SJCRH30 (cell line): ENCODE measurements at places on chromosomes 5 and 9. TPM values are rescaled to one million over a fixed set of nuclear protein-coding genes. Genes with fewer than 3 reads are reported as not detected.

GRCh38 chr9:110185806-110186205 is 22.2 kb downstream of the C9orf152 start:
- no peaks in the 10 kb centered on the region for H3K36me3 ChIP-seq
- no peaks in the 10 kb centered on the region for H3K27me3 ChIP-seq
- no peak overlapping the region for H3K4me3 ChIP-seq
- no peak for DNase-seq
- H3K4me1 ChIP-seq, result no peaks in the 10 kb centered on the region
- no peak overlapping the region for H3K27ac ChIP-seq

DNA sequence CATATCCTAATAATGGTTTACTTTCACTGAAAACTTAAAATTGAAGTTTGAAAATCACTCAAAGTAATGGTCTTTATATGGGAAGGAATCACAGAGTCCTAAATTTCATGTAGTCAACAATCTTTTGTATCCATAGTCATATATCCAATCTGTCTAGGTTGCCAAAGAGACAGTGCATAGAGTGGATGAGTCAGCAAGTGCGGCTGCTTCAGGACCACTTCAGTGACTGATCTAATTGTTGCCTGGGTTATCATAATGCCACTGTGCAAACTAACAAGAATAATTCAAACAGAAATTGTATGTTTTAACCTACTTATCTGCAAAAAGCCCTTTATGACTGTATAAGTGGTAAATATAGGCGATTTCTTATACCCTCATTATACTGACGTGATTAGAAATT is 211.3 kb upstream of the PRR16 start:
- no peaks in the 10 kb centered on the region for H3K4me1 ChIP-seq
- H3K27me3 ChIP-seq, result no peaks in the 10 kb centered on the region
- H3K4me3 ChIP-seq, result no peak overlapping the region
- H3K27ac ChIP-seq, result no peak overlapping the region
- DNase-seq, result no peak

Gene ARHGEF28
- 5.2 and 5.8 TPM in 2 replicates for total RNA-seq

Gene STX17
- total RNA-seq, result 17.2 and 18.1 TPM in 2 replicates

DNA sequence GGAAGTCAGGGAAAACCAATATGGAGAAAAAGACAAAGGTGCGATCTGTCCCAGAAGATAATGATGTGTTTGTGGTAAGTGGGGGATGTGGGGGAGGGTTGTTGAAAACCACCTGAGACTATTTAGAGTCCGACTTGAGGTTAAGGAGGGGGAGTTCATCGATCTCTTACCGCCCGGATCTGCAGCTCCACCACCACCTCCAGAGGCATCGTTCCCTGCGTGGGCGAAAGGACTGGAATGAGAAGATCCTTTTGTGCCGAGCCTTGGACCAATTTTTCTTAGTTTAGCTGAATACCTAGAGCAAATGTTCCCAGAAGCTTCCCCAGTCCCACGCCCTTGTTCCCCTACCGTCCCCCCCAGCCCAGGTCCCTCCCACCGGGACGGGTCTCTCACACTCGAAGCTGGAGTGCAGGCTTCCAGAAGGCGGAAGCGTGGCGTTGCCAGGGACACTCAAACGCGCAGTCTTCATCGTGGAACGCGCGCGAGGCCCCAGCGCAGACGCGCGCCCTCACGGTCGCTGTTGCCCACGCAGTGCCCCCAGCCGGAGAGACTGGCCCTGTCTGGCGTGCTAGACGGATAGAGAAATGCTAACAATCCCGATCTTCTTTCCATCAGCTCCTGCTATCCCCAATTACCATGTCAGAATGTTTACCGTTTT is at the start of gene SPATA6L:
SPATA6L (minus strand) TSS at position 439 of the 658 bp plus-strand sequence; CDS start at position 209, 230 bp downstream.
- H3K27ac ChIP-seq, result no peak within 1 kb of the TSS
- peak; percentile 23 for DNase-seq
- peak within 1 kb of the TSS; percentile 42 for H3K4me3 ChIP-seq
- no peaks in the 10 kb centered on the region for H3K27me3 ChIP-seq

Gene PHF24
- not detected in 2 replicates for total RNA-seq

Gene SLC25A2
- 0.08 TPM in 1 of 2 replicates, not detected in the other for total RNA-seq

GRCh38 chr5:157505496-157505895 is 45.5 kb downstream of the NIPAL4 start:
- DNase-seq, result no peak
- peaks cover 49% of the 10 kb centered on the region for H3K36me3 ChIP-seq
- no peaks in the 10 kb centered on the region for H3K27me3 ChIP-seq
- H3K4me1 ChIP-seq, result peaks cover 50% of the 10 kb centered on the region
- H3K4me3 ChIP-seq, result no peak overlapping the region

- no peak for DNase-seq
- no peaks in the 10 kb centered on the region for H3K36me3 ChIP-seq
- no peaks in the 10 kb centered on the region for H3K4me1 ChIP-seq
- no peaks in the 10 kb centered on the region for H3K27me3 ChIP-seq
Measured at GRCh38 chr5:25579111-25579510, 934.3 kb upstream of the CDH10 start.

GRCh38 chr5:2756211-2757152 is 5.0 kb upstream of the IRX2 start:
- H3K36me3 ChIP-seq, result no peaks in the 10 kb centered on the region
- no peaks in the 10 kb centered on the region for H3K27me3 ChIP-seq
- H3K4me1 ChIP-seq, result no peaks in the 10 kb centered on the region

Gene PCDHA12
- not detected in 2 replicates for total RNA-seq

DNA sequence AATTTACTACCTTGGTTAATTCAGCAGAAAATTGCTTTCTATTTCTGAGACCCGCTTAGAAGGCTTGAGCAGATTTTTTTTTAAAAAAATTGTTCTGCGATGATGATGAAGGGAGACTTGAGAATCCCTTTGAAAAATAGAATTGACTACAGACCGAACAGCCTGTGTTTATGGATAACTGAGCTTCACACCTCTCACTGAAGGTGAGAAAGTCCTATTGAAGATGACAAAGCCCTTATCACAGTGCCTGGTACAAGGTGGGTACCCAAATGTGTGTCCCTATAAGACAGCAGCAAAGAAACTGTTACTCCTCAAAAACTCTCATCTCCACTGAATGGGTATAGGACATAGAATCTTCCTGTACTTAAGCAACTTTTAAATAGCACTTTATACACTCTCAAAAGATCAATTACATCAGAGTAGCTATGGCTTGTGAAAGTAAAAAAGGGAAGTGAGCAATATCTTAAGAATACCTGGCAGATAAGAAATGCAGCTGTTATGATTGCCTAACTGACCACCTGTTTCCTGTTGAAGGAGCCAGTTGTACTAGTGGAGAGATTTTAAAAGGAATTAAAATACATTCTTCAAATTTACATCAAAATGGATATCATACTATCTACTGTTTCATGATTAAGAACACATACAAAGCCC is 419.7 kb downstream of the CHSY3 start:
- no peak overlapping the region for H3K4me3 ChIP-seq
- no peaks in the 10 kb centered on the region for H3K27me3 ChIP-seq
- peaks cover 6% of the 10 kb centered on the region; the same call in 1 of the 2 replicates for H3K4me1 ChIP-seq
- H3K27ac ChIP-seq, result no peak overlapping the region

- H3K4me3 ChIP-seq, result no peak overlapping the region
- no peak overlapping the region; the same call in 1 of the 2 replicates for H3K27ac ChIP-seq
- no peaks in the 10 kb centered on the region for H3K36me3 ChIP-seq
- H3K4me1 ChIP-seq, result no peaks in the 10 kb centered on the region
- peak; percentile 15 for DNase-seq
- H3K27me3 ChIP-seq, result no peaks in the 10 kb centered on the region
Measured at GRCh38 chr9:13427587-13427986, 148.1 kb upstream of the MPDZ start.

Gene CDH9
- 0.10 TPM in 1 of 2 replicates, not detected in the other for total RNA-seq

- no peak overlapping the region for H3K4me3 ChIP-seq
- no peaks in the 10 kb centered on the region for H3K27me3 ChIP-seq
- DNase-seq, result no peak
- H3K36me3 ChIP-seq, result peaks cover 15% of the 10 kb centered on the region
- no peak overlapping the region for H3K27ac ChIP-seq
Measured at GRCh38 chr5:57209316-57210040, 35.6 kb downstream of the GPBP1 start.

Gene EFNA5
- total RNA-seq, result 32.7 and 41.3 TPM in 2 replicates

GRCh38 chr5:71864730-71865601 is 145.9 kb downstream of the CARTPT start:
- no peak overlapping the region for H3K27ac ChIP-seq
- no peaks in the 10 kb centered on the region for H3K4me1 ChIP-seq
- H3K36me3 ChIP-seq, result no peaks in the 10 kb centered on the region
- no peak overlapping the region for H3K4me3 ChIP-seq
- no peak for DNase-seq

Gene SV2C
- not detected in 2 replicates for total RNA-seq

DNA sequence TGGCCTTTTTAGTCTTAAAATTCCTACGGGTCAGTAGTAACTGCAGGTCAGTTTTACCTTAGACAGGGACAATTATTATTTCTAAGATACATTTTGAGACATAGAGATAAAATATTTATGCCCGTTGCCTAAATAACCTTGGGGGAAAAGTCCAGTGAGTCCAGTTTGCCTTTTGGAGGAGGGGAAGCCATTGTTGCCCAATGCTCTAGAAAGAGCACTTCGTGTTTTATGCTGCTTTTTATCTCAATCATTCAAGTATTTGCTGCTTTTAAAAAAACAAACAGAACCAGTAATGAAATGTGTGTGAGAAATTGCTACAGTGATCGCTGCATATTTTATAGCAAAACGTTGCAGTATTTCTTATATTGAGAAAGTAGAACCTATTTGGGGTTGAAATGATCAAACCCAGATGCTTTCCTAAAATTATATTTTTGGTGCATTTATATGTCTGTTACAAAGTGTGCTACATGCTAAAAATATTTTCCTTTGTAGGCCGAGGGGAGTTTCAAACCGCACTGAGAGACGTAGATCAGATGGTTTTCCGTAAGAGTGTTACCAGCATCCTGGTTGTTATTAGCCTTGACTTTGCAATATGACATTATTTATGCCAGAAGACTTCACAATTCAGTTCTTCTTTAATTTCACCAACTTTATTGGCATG is 266.8 kb downstream of the AOPEP start:
- DNase-seq, result no peak
- peaks cover 20% of the 10 kb centered on the region for H3K4me1 ChIP-seq
- H3K4me3 ChIP-seq, result no peak overlapping the region

- DNase-seq, result no peak
- no peak overlapping the region for H3K4me3 ChIP-seq
- H3K27ac ChIP-seq, result no peak overlapping the region
- peaks cover 3% of the 10 kb centered on the region; the same call in 1 of the 2 replicates for H3K4me1 ChIP-seq
- no peaks in the 10 kb centered on the region for H3K36me3 ChIP-seq
Measured at GRCh38 chr5:103347716-103348423, 89.3 kb downstream of the MACIR start.

Gene ELAVL2
- 29.1 and 29.2 TPM in 2 replicates for total RNA-seq

DNA sequence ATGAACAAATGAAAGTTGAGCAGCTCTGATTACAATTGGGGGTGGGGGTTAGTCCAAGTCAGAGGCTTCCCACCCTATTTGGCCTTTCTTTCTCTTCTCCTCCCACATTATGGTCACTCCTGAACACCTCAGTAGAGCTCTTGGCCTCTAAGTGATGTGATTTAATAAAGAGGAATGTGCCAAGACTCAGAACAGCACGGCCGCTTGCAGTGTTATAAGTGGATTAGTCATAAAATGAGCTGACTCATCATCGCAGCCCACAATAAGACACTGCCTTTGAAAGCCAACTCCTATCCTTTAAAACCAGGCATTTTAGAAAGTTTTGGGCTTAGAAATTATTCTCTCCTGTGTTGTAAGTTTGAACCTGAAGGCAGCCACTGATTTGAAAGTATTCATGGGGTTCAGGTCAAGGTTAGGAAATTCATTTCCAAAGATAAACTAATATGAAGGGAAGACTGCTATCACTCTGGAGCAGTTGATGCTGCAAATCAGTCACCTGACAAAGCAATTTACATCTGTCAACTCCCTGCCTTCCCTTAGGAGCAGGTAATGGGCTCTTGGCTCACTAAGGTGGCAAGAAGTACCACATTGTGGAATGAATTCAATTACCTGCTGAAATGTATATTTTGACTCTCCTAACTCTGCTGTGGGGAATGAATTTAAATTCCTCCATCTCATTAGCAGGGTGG is 283.6 kb upstream of the NMUR2 start:
- peak; percentile 11 for DNase-seq
- no peaks in the 10 kb centered on the region for H3K36me3 ChIP-seq
- H3K4me1 ChIP-seq, result no peaks in the 10 kb centered on the region
- no peak overlapping the region for H3K27ac ChIP-seq
- no peak overlapping the region for H3K4me3 ChIP-seq
- H3K27me3 ChIP-seq, result no peaks in the 10 kb centered on the region

GRCh38 chr5:96049398-96050272 is 88.0 kb upstream of the ELL2 start:
- no peaks in the 10 kb centered on the region for H3K27me3 ChIP-seq
- H3K36me3 ChIP-seq, result no peaks in the 10 kb centered on the region
- DNase-seq, result peak; percentile 27
- H3K27ac ChIP-seq, result no peak overlapping the region; the same call in 1 of the 2 replicates
- no peak overlapping the region for H3K4me3 ChIP-seq
- peaks cover 18% of the 10 kb centered on the region for H3K4me1 ChIP-seq

Gene SEMA5A
- total RNA-seq, result not detected in 2 replicates

- H3K36me3 ChIP-seq, result peaks cover 25% of the 10 kb centered on the region
- H3K27me3 ChIP-seq, result no peaks in the 10 kb centered on the region
- H3K4me3 ChIP-seq, result no peak overlapping the region
- peak; percentile 75 for DNase-seq
- no peaks in the 10 kb centered on the region for H3K4me1 ChIP-seq
- no peak overlapping the region for H3K27ac ChIP-seq
Measured at GRCh38 chr5:123371575-123372179, 51.5 kb downstream of the CEP120 start.

DNA sequence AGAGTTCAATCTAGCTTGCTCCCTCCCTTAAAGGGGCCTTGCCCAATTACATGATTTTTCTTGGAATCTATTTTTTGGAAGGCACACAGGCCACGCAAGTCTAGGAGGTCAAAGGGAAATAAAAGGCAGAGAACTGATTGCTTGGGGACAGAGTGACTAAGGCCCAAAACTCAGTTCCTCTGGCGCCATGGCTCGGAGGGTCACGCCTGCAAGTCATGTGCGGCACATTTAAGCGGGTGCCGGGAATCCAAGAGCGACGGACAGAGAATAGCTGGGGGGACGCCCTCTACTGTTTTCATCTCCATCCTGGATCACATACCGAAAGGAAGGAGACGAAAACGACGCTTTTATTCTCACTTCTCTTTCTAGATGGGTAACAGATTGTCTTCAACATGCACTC is 78.6 kb downstream of the FREM1 start:
- no peak overlapping the region for H3K4me3 ChIP-seq
- H3K27ac ChIP-seq, result no peak overlapping the region
- H3K4me1 ChIP-seq, result no peaks in the 10 kb centered on the region
- no peak for DNase-seq
- no peaks in the 10 kb centered on the region for H3K36me3 ChIP-seq

Gene DRD1
- total RNA-seq, result not detected in 2 replicates

- no peaks in the 10 kb centered on the region for H3K4me1 ChIP-seq
- no peak overlapping the region for H3K4me3 ChIP-seq
- no peak overlapping the region for H3K27ac ChIP-seq
Measured at GRCh38 chr9:85157772-85158171, 488.2 kb downstream of the NTRK2 start.

GRCh38 chr9:72657023-72657422 is 135.6 kb downstream of the TMC1 start:
- no peak overlapping the region for H3K27ac ChIP-seq
- no peak for DNase-seq
- no peak overlapping the region for H3K4me3 ChIP-seq
- H3K27me3 ChIP-seq, result no peaks in the 10 kb centered on the region
- no peaks in the 10 kb centered on the region for H3K4me1 ChIP-seq
- H3K36me3 ChIP-seq, result no peaks in the 10 kb centered on the region

Gene CCL28
- total RNA-seq, result not detected in 2 replicates
